ENCODE measurements at places on chromosomes 7 and 10. TPM values are rescaled to one million over a fixed set of nuclear protein-coding genes. Genes with fewer than 3 reads are reported as not detected.

- no peak for DNase-seq
- H3K27me3 ChIP-seq: no peaks in the 10 kb centered on the region
- H3K4me3 ChIP-seq: no peak overlapping the region
- H3K27ac ChIP-seq: no peak overlapping the region
- H3K36me3 ChIP-seq: no peaks in the 10 kb centered on the region
Measured at GRCh38 chr10:29239569-29240472, 49.0 kb upstream of the LYZL1 start.

GRCh38 chr7:75048435-75049379 lies 24.9 kb downstream of the RCC1L start:
- no peaks in the 10 kb centered on the region for H3K27me3 ChIP-seq
- H3K36me3 ChIP-seq: no peaks in the 10 kb centered on the region

- H3K4me1 ChIP-seq: peaks cover 19% of the 10 kb centered on the region
- H3K4me3 ChIP-seq: no peak overlapping the region
- no peaks in the 10 kb centered on the region for H3K27me3 ChIP-seq
- H3K27ac ChIP-seq: no peak overlapping the region
- H3K36me3 ChIP-seq: no peaks in the 10 kb centered on the region
Measured at GRCh38 chr10:499991-500390, 189.5 kb downstream of the DIP2C start.

- no peak overlapping the region for H3K4me3 ChIP-seq
- peaks cover 29% of the 10 kb centered on the region for H3K4me1 ChIP-seq
- no peaks in the 10 kb centered on the region for H3K27me3 ChIP-seq
- DNase-seq: no peak
- no peak overlapping the region for H3K27ac ChIP-seq
Measured at GRCh38 chr7:36306722-36307121, 82.9 kb upstream of the ANLN start.

DNA sequence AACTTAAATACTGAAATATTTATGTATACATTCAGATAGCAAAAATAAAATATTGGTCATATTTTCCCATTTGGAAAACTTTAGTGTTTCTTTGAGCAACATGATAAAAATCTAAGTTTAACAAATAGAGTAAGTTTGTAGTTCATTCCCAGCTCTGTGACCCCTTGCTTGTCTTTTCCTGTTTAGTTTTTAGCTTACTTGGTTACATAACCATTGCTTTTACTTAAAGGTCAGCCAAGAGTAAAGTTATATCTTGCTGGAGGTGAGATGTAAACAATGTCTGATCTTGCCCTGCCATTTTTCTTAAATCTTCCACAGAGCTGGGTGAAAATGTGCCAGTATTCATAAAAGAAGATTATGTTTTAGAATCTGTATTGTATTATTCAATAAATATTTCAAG lies 46.7 kb upstream of the MDFIC start:
- H3K4me1 ChIP-seq: no peaks in the 10 kb centered on the region
- no peaks in the 10 kb centered on the region for H3K27me3 ChIP-seq
- no peak overlapping the region for H3K27ac ChIP-seq
- DNase-seq: no peak
- no peaks in the 10 kb centered on the region for H3K36me3 ChIP-seq

GRCh38 chr10:1410469-1411395 lies 326.6 kb downstream of the ADARB2 start:
- H3K27ac ChIP-seq: no peak overlapping the region
- H3K4me1 ChIP-seq: no peaks in the 10 kb centered on the region
- no peaks in the 10 kb centered on the region for H3K36me3 ChIP-seq
- DNase-seq: no peak
- no peaks in the 10 kb centered on the region for H3K27me3 ChIP-seq

GRCh38 chr7:151744656-151745638 lies 132.0 kb downstream of the PRKAG2 start:
- no peaks in the 10 kb centered on the region for H3K36me3 ChIP-seq
- peak overlapping the region; percentile 59 for H3K27ac ChIP-seq
- H3K27me3 ChIP-seq: no peaks in the 10 kb centered on the region
- peak; percentile 84 for DNase-seq
- peak overlapping the region; percentile 42 for H3K4me3 ChIP-seq

GRCh38 chr7:79837915-79838314 lies 296.7 kb upstream of the GNAI1 start:
- H3K36me3 ChIP-seq: no peaks in the 10 kb centered on the region
- no peaks in the 10 kb centered on the region for H3K4me1 ChIP-seq
- H3K4me3 ChIP-seq: no peak overlapping the region
- DNase-seq: no peak
- no peak overlapping the region for H3K27ac ChIP-seq

DNA sequence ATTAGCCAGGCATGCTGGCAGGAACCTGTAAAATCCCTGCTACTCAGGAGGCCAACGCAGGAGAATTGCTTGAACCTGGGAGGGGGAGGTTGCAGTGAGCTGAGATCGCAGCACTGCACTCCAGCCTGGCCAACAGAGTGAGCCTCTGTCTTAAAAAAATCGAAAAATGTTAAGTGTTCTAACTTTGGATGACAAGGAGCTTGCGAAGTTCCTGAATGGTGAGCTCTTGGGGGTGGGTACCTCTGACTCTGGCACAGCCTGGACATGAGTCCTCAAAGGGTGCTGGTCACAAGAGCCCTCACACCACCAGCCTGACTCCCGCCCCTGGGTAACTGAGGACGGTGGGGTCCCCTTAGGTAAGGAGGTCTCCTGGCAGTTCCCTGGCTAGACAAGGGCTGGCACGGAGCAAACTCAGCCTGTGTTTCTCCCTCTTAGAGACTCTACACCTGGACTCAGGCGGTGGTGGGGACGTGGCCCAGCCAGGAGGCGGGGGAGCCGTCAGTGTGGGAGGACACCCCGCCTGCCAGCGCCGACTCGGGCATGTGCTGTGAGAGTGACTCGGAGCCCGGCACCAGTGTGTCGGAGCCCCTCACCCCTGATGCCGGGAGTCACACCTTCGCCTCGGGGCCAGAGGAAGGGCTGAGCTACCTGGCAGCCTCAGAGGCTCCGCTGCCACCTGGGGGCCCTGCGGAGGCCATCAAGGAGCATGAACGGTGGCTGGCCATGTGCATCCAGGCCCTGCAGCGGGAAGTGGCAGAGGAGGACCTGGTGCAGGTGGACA lies 24.1 kb downstream of the AMZ1 start:
- DNase-seq: no peak
- H3K4me3 ChIP-seq: no peak overlapping the region
- H3K27ac ChIP-seq: no peak overlapping the region
- peaks cover 15% of the 10 kb centered on the region for H3K4me1 ChIP-seq
- H3K27me3 ChIP-seq: no peaks in the 10 kb centered on the region

DNA sequence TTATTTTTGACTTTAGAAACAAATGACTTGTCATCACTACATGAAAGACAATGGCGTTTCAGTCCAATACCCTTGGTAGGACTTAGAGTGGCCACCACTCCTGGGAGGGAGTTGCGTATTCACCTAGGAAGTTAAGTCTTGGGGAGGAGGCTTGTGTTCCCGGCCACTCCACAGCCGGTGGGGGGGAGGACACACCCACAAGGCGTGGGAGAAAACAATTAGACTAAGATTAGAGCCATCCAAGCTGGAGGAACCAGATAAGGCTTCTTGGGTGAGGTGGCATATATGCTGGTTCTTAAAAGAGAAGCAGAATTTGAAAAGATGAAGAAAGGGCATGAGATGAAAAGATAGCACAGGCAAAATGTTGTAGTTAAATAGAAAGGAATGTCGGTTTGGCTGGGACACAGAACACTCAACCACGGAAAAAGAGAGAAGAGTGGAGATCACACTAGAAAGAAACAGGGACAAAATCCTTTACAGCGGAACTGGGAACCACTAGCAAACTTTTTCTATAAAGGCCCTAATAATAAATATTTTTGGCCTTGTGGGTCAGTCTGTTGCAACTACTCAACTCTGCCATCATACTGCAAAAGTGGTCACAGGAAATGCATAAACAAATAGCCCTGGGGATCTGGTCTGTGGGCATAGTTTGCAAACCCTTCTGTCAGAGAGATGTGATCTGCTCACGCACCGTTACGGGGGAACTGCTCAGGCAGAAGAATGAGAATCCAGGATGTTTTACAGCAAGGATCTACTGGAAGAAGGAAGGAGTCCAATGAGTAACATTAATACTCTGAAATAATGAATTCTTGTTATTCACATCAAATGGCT lies 651.8 kb downstream of the PARD3 start:
- H3K4me1 ChIP-seq: no peaks in the 10 kb centered on the region
- no peak for DNase-seq
- H3K27ac ChIP-seq: no peak overlapping the region
- no peaks in the 10 kb centered on the region for H3K27me3 ChIP-seq
- H3K4me3 ChIP-seq: no peak overlapping the region

DNA sequence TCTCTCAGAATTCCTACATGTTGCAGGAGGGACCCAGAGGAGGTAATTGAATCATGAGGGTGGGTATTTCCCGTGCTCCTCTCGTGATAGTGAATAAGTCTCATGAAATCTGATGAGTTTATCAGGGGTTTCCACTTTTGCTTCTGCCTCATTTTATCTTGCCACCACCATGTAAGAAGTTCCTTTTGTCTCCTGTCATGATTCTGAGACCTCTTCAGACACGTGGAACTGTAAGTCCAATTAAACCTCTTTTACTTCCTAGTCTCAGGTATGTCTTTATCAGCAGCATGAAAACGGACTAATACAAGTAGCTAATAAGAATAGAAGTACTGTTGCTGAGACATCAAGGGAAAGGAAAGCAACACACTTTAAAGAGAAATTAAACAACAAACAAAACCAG lies 143.4 kb downstream of the CCDC71L start:
- H3K27ac ChIP-seq: no peak overlapping the region
- H3K4me1 ChIP-seq: no peaks in the 10 kb centered on the region
- no peaks in the 10 kb centered on the region for H3K36me3 ChIP-seq
- H3K27me3 ChIP-seq: peaks cover 11% of the 10 kb centered on the region
- no peak for DNase-seq
- no peak overlapping the region for H3K4me3 ChIP-seq

- DNase-seq: no peak
- H3K4me1 ChIP-seq: peaks cover 4% of the 10 kb centered on the region
- H3K27me3 ChIP-seq: no peaks in the 10 kb centered on the region
- no peak overlapping the region for H3K27ac ChIP-seq
- H3K4me3 ChIP-seq: no peak overlapping the region
Measured at GRCh38 chr7:135186841-135187253, 16.3 kb upstream of the CYREN start.

DNA sequence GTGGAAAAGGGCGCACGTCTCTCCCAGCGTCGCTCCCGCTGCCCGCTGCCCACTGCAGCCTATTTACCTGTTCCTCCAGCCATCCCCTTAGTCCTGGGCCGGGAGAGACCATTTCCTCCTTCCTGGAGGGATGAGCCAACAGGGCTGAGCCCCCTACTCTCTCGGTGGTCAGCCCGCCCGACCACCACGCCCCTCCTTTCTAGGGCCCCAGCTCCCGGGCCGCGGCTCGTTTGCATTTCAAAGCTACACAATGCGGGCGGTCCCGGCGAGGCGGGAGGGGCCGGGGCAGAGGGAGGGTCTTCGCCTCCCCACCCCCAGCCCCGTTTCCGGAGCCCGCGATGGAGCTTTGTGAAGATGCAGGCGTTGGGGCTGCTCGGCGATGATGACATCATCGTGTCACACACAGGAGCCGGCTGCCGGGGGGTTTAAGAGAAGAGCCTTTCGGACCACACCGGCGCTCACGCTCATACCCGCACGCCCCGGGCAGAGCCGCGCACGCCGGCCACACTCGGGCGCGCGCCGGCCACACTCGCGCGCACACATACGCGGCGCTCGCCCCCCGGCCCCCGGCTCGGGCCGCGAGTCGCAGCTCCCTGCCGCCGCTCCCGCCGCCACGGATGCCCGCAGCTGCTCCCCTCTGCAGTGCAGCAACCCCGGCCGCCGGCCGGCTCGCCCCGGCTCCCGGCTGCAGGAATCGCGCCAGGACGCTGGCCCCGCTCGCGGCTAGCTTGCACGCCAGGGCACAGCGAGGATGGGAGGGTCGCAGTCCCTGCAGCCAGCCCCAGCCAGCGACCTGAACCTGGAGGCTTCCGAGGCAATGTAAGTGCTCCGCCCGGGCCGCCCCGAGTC lies 107.7 kb upstream of the BTBD16 start:
- H3K4me1 ChIP-seq: peaks cover 36% of the 10 kb centered on the region
- DNase-seq: no peak
- peak overlapping the region; percentile 76 for H3K27ac ChIP-seq

DNA sequence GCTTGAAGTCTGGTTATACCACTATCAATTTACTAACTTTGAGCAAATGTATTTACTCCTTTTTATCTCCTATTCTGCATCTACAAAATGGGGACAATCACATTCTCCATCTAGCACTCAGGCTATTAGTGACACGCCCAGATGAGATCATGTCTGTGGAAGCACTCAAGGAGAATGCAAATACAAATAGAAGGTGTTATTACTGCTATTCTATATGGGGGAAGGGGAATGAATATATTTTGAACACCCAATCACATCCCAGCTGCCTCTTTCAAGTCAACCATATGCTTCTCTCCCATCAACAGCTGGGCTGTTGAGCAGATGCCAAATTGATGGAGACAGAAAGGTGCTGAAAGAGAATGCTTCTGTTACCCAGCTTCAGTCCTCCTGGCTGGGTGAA lies 23.5 kb downstream of the SGMS1 start:
- no peaks in the 10 kb centered on the region for H3K36me3 ChIP-seq
- H3K27me3 ChIP-seq: no peaks in the 10 kb centered on the region
- peaks cover 33% of the 10 kb centered on the region for H3K4me1 ChIP-seq
- H3K27ac ChIP-seq: no peak overlapping the region
- H3K4me3 ChIP-seq: no peak overlapping the region

GRCh38 chr7:70778585-70778984 lies 353.4 kb upstream of the GALNT17 start:
- peaks cover 11% of the 10 kb centered on the region for H3K36me3 ChIP-seq
- DNase-seq: no peak
- H3K27ac ChIP-seq: no peak overlapping the region
- H3K4me1 ChIP-seq: no peaks in the 10 kb centered on the region
- H3K27me3 ChIP-seq: no peaks in the 10 kb centered on the region

DNA sequence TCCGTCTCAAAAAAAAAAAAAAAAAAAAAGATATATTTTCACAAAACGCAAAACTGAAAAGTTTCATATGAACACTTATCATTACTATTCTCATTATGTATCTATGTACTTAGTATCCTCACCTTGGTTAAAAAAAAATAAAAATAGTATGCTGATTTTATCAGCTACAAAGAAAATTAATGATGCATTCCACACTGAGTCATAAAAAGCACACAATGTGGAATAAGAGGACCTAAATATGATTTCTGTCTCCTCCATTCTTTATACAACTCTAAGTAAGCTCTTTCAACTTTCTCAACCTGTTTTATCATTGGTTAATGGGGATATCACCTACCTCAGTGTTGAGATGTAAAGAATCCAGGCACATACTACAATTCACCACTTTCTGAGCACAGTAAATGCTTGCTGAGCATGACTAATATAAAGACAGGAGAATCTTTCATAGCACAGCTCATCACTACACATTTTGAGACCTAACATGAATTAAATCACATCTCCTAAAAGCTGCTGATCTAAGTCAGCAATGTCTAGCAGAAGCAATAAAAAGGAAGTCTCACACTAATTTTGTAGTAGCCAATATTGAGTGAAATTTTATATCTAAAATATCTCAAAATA lies 2.7 kb downstream of the SNX13 start:
- peak overlapping the region; percentile 97 for H3K4me3 ChIP-seq
- DNase-seq: no peak
- no peaks in the 10 kb centered on the region for H3K27me3 ChIP-seq
- H3K27ac ChIP-seq: peak overlapping the region; percentile 99
- H3K36me3 ChIP-seq: no peaks in the 10 kb centered on the region

UFSP1 gene
- 6.7 TPM for total RNA-seq

MRPS16 gene
- 129 TPM for total RNA-seq

PCLO gene
- total RNA-seq: not detected

CEP41 gene
- total RNA-seq: 3.4 TPM

ODAD2 gene
- 0.08 TPM for total RNA-seq
